ENCODE measurements at places on chromosomes 16 and 17.

DNA sequence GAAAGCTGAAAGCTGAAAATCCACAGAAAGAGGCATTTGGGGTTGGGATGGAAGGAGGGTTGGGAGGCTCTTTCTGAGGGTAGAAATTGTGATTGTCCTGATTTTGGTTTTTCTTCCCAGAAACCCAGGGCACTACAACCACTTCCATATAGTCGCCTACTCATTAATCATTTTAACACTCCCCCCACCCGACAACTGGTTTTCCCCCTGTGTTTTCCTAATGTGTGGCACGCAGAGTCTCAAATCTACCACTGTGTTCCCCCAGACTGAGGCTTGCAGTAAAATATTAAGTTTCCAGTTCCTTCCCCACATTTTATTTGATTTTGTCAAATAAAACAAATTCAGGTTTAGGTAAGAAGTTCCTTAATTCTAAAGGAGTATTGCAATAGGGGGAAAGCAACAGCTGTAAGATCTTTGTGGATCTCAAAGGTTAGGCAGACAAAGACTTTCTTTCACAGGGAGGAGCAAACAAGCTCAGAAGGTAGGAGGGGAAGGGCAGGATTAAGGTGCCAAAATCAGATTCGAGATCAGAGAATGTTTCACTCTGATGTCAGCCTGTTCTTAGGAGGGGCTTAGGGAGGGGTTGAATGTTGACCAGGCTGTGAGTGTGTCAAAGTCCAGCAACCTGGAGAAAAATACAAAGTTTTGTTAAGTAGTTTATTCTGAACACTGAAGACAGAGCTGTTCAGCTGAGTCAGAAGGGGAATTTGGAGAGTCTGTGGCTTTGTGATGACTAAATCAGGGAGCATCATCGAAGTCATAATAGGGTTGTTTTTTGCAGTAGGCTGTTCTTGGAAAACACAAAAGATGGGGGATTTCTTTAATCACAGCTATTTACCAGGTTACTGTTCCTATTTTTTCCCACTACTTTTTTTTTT, 3.6 kb downstream of the ZNF267 start:
- no peak for DNase-seq

DNA sequence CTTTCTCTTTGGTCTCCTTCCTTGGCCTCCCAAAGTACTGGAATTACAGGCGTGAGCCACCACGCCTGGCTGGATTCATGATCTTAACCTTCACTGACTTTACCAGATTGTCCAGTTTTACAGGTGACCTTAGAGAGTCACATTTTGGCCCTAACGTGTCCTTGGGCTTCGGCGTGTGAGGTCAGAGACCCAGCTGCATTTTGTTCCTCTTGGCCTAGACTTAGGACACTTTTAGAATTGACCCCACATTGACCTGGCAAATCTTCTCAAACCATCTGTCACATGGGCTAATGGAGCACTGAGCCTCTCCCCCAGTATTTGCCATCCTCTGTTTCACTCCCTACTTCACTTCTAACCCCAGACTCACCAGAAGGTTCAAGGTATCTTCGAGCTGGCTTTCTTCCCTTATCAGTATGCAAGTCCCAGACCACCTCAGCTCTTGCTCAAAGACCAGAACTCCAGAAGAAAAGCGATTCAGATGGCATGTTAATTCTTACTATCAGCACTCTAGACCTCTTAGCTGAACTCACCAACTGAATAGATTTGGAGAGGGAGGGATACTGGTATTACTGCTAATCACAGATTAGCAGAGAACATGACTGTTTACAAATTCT, 1.7 kb upstream of the CYTH1 start:
- DNase-seq: no peak

- DNase-seq: no peak
These were observed 562.7 kb upstream of the WSB1 start for GRCh38 chr17:26731005-26731921.

DNA sequence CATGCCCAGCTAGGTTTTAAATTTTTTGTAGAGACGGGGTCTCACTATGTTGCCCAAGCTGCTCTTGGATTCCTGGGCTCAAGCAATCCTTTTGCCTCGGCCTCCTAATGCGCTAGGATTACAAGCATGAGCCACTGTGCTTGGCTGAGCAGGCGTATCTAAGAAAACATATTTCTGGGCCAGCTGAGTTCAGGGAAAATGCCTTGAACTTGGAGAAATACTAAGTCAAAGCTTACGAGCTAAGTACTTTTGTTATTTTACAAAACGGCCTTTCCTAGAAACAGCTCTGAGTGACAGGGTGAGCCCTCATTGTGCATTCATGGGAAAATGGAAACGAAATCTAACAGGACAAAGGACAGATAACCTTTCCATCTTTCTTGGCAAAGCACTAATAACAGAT, 24.7 kb downstream of the DNAI2 start:
- no peak for DNase-seq

DNA sequence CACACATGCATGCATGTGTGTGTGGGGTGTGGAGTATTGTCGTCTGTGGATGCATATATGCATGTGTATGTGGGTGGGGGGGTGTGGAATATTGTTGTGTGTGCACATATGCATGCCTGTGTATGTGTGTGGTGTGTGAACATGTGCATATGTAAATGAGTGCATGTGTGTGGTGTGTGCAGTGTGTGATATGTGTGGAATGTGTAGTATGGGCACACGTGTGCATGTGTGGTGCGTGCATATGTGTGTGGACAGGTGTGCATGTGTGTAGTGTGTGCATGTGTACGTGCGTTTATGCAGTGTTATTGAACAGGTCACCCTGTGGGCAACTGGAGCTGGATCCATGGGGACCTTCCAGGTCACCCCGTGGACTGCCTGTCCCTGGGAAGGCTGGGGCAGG, 18.7 kb downstream of the RBFOX3 start:
- no peak for DNase-seq

GRCh38 chr16:12228602-12229499, 252.3 kb downstream of the SNX29 start:
- DNase-seq: no peak

Data from activated T-cell treated with anti-CD3 and anti-CD28 coated beads for 1 hour (primary cell).